DND-41 (cell line): ENCODE measurements at places on chromosomes 4 and X.

DNA sequence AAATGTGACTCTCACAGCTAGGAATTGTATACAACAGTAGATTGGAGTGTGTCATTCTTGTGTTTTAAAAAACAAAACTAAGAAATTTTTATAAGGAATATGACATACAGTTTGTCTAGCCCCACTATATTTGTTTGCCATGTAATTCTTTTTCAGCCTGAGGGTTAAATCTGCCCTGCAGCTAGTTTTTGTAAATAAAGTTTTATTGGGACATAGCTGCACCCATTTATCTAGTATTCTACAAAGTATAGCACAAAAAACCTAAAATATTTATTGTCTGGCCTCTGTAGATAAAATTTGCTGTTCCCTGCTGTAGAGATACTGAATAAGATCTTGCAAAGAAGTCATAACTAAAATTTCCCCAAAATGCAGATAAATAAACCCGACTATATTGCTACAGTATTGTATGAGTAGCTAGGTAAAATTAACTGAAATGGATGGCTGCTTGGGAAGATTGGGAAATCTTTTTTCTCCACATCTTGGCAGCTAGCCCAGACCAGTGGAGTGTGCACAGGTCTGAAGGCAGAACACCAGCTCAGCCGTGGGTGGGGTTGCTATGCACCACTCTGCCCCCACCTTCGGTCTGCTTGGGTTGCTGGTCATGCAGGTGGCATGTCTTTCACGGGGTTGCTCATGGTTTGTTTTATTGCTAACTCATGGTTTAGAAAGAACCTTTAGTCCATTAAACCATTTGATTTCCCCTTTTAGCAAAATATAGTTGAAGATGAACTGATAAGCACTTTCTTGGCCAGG, 127.9 kb downstream of the KLHL8 start:
- DNase-seq: no peak

GRCh38 chr4:932713-933070, 432 bp downstream of the TMEM175 start:
- DNase-seq: no peak

GRCh38 chrX:105167233-105167632, 53.3 kb downstream of the TEX13A start:
- no peak for DNase-seq

GRCh38 chr4:67052814-67053675, 492.3 kb downstream of the CENPC start:
- no peak for DNase-seq

- DNase-seq: peak; percentile 83
Observed at GRCh38 chr4:108172231-108172752, 3.6 kb upstream of the LEF1 start.

GRCh38 chrX:126551306-126551705, 1.3 kb downstream of the DCAF12L1 start:
- DNase-seq: no peak

GRCh38 chr4:37990731-37991245, 30.6 kb downstream of the PTTG2 start:
- DNase-seq: no peak
